ENCODE measurements at places on chromosomes 7 and 10.

GRCh38 chr7:13179775-13180523 lies 492.5 kb downstream of the ARL4A start:
- DNase-seq, result no peak

DNA sequence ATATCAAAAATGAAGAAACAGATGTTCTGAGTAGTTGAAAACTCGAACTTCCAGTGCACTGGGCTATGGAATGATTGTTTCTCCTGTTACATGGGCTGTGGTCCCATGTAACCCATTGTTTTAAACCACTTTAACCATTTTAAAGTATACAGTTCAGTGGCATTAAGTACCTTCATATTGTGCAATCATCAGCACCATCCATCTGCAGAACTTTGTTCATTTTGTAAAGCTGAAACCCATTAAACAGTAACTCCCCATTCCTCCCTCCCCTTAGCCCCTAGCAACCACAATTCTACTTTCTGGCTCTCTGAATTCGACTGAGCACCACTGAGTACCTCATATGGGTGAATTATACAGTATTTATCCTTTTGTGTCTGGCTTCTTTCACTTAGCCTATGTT lies 217.4 kb downstream of the LRMDA start:
- no peak for DNase-seq

DNA sequence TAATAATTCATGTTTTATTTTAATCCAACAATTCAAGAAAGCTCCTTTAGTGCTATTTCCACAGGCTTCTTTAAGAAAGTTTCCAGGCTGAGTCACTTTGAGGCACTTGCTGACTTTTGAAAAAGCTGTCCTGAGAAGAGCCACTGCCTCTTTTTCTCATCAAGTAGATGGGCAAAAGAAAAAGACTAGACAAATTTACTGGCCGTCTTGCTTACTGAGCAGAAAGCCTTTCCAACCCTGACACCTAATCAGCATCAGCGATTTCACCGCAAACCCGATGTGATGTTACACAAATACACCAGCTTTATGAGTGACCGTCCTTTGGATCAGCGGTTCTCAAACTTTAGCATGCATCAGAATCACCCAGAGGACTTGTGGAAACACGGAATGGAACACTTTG lies 24.3 kb downstream of the CTTNBP2 start:
- DNase-seq, result no peak

DNA sequence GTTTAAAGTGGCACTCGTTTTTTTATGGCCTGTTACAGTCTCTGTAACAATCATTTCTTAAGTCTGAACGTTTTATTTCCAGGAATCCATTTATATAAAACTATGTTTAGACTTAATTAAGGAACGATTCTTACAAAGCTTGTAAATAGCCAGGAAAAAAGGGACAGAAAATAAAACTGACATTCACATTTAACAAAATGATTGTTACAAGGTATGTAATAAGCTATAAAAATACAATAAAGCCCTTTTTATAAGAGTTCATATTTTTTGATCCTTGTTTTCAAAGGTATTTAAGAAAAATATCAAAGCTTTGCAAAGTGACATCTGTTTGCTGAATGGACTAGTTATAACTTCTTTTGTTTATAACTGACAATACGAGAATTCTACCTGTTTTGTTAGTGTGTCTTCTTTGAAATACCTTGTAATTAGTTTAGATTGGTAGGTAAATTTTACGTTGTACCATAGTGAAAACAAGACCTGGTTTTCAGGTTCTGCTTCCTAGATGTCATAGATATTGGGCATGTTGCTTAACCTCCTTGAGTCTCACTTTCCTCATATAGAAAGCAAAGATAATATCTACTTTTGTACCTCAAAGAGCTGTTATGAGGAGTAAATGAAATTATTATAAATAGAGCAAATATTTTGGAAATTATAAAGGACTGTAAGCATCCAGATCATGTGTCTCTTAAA lies 25.8 kb downstream of the BTRC start:
- DNase-seq, result no peak

DNA sequence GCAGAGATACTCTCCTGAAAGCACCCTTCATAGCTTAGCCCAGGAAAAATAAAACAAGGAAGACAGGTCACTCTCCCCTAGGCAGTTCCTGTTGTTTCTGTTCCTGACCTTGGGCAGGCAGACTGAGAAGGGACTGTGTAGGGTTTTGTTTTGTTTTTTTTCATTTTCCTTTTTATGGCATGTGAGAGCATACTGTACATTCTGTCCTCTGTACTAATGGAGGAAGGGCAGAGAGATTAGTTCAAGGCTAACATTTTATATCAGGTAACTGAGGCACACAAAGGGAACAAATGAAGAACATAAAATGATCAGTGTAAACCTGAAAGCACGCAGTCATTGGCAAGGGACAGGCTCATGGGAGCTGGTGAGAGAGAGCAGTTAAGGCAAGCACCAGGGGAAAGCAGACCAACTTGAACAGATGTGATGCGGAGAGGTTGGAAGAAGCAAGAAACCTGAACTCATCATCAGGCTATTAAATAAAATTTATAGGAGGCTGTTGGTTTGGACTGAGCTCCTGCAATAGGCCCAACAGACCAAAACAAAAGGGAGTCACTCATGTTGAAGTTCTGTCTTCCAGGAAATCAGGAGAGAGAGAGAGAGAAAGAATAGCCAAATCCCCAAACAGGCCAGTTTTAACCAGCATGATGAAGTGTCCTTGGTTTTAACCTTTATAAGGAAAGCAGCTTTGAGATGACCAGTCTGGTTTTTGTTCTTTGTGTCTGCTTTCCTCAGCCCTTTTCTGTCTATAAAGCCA lies 34.1 kb upstream of the PDCD4 start:
- no peak for DNase-seq

DNA sequence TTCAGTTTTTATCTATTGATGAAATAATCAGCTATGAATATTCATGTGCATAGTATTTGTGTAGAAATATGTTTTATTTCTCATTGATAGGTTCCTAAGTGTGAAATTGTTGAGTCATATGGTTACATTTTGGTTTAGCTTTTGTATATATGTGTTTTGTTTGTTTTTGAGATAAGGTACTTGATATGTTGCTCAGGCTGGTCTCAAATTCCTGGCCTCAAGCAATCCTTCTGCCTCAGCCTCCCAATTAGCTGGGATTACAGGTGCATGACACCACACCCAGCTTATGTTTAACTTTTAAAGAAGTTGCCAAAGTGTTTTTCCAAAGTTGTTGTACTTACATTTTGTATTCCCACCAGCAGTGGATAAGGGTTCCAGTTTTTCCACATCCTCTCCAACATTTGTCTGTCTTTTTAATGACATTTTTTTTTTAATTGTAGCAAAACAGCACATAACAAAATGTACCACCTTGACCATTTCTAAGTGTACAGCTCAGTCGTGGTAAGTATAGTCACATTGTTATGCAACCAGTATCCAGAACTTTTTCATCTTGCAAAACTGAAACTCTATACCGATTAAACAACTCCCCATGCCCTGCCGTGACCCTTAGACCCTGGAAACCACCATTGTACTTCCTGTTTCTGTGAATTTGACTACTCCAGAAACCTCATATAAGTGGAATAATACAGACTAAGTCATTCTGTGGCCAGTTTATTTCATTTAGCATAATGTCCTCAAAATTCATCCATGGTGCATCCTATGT lies 12.6 kb upstream of the UBE2D1 start:
- DNase-seq, result no peak

- no peak for DNase-seq
These were observed 31.7 kb downstream of the LIMK1 start for GRCh38 chr7:74115326-74115725.

DNA sequence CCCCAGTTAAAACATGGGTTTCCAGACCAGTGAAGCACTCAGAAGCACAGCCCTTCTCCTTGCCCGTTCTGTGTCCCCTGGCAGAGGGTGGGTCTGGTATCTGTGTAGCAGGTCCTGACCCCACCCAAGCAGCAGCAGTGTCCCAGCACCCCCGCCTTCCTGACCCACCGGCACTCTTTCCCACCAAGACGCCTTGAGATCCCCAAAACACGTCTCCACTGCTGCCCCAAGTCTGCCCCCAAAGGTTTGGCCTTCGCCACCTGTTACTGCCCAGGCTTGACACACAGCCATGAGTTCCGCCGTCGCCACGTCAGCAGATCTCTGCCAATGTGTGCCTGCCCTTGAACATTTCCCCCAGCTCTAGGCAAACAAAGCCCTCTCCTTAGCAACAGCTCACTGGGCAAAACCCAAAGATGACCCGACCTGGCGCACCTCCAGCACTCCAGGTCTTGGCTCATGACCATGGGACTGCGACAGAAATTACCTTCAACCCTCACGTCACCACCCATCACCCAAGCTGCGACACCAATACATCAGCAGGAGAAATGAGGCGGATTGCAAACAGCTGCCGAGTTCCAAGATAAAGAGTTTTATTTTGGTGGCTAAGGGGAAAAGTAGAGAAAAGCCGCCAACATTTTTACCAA lies 75.6 kb downstream of the CTBP2 start:
- no peak for DNase-seq

DNA sequence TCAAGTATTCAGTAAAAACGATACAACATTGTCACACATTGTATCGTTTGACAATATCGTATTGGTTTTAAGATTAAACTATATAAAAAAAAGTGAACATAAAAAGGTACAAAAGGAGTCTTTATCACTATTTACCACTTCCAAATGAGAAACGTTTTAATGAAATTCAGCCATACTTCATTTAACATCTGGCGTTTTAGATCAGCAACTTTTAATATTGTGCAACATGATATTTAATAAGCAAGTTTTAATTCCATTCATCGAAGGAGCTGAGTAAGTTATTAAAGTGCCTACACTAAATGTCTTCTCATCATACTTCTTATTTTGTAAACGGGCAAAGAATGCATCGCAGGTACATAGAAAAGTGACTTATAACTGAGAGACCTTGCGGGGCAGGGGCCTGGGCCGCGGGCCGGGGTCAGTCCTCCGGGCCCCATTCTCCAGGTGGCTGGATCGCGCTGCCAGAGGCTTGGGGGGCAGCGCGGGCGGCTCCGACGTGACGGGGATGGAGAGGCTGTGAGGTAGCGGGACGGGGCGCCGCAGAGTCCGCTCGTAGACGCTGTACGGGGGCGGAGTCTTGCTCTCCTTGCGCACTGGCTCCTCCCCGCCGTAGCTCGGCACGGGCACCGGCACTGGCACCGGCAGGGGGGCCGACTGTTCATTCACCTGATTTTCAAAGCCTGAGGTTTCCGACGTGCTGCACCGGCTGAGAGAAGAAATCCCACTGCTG lies 165.8 kb upstream of the IMMP2L start:
- DNase-seq, result no peak

GRCh38 chr7:96135241-96135640 lies 186.7 kb downstream of the SLC25A13 start:
- no peak for DNase-seq

- no peak for DNase-seq
These were observed 1071.9 kb downstream of the CNTNAP2 start for GRCh38 chr7:147188467-147188866.

GRCh38 chr7:41232086-41232485 lies 470.8 kb downstream of the INHBA start:
- no peak for DNase-seq

DNA sequence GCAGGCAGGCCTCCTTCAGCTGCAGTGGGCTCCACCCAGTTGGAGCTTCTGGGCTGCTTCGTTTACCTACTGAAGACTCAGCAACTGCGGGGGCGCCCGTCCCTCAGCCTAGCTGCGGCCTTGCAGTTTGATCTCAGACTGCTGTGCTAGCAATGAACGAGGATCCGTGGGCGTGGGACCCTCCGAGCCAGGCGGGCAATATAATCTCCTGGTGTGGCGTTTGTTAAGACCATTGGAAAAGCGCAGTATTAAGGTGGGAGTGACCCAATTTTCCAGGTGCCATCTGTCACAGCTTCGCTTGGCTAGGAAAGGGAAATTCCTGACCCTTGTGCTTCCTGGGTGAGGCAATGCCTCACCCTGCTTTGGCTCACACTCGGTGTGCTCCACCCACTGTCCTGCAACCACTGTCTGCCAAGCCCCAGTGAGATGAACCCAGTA lies 159.2 kb upstream of the FOXP2 start:
- no peak for DNase-seq

DNA sequence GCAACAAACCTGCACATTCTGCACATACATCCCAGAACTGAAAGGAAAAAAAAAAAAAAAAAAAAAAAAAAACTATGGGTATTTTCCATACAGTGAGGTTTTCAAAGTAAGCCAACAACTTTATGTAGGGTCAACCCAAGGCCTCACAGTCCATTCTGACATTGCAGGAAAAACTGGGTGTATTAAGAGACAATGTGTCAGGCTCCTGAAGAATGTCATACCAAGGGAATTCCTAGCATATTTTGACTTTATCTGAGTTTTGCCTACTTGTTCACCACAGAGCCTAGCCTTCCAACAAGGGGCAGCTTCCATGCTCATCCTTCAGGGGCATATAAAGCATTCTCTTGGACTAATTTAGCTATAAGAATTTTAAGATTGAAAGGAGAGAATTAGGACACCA lies 368.9 kb downstream of the PLXDC2 start:
- no peak for DNase-seq

DNA sequence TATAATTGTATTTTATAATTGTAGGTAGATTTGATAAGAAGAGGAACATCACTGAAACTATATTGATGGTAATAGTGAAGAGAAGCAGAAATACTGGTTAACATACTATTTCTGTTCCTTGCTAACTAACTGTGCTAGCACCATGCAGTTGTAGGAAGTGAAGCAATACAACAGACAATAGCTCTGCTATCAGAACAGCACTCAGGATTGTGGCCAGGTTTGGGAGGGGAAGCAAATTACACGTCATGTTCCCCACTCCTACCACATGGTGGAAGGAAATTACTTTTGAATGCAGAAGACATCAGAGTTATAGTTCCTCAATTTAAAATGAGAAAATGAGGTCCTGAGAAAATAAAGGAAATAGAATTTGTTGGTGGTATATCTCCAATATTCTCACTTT lies 151.1 kb downstream of the DGKB start:
- no peak for DNase-seq

DNA sequence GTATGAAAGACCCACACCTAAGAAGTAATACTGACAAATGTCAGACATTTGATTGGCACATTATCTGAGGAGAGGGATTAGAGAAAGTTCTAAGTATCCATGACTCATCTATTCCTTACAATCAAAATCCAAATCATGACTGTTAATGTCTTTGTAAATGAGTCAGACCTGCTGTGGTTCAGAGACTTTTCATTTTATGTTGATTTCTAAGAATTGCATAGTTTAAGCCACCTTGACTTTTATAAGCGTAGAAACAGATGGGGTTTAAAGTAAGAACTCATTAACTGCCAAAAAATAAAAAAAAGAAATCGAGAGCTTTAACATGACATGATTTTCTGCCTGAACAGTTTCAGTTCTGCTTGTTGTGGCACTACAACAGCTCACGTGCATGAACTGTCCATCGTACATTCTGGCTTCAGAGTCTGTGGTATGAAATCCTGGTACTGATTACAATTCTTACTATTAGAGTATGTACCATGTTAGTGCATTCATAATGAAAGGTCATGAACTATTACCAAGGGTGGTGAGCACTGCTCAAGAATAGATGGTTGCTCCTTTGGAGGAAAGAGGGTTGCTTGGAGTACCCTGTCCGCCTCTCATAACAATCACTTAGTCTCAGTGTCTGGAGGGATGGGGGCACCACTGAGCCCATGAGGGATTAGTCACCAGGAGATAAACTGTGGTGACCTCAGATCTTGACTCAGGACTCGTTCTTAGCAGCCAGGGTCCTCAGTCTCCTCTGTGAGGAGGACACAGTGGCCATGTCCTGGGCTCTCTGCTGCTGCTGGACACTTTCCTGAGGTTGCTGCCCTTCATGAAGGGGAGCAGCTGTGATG lies 42.2 kb downstream of the ACSM6 start:
- no peak for DNase-seq
